ENCODE measurements at places on chromosomes 2 and 18.

- peak; percentile 97 for DNase-seq
Measured at GRCh38 chr18:40258311-40258710, 1696.7 kb upstream of the PIK3C3 start.

- DNase-seq: no peak
Measured at GRCh38 chr2:126876631-126877030, 22.1 kb upstream of the TEX51 start.

- DNase-seq: peak; percentile 35
Measured at GRCh38 chr2:18474700-18475099, 85.8 kb downstream of the RDH14 start.

GRCh38 chr2:201130524-201131186 is 14.7 kb downstream of the CFLAR start:
- DNase-seq: peak; percentile 94

- no peak for DNase-seq
Measured at GRCh38 chr2:145040433-145040832, 520.5 kb upstream of the ZEB2 start.

- DNase-seq: no peak
Measured at GRCh38 chr2:99398303-99398702, 61.1 kb downstream of the EIF5B start.

GRCh38 chr18:74652392-74652988 is 54.8 kb downstream of the ZNF407 start:
- peak; percentile 74 for DNase-seq

- peak; percentile 13 for DNase-seq
Measured at GRCh38 chr18:46019936-46020335, 52.1 kb downstream of the PSTPIP2 start.

- no peak for DNase-seq
Measured at GRCh38 chr2:26273501-26273900, 28.8 kb downstream of the HADHB start.

DNA sequence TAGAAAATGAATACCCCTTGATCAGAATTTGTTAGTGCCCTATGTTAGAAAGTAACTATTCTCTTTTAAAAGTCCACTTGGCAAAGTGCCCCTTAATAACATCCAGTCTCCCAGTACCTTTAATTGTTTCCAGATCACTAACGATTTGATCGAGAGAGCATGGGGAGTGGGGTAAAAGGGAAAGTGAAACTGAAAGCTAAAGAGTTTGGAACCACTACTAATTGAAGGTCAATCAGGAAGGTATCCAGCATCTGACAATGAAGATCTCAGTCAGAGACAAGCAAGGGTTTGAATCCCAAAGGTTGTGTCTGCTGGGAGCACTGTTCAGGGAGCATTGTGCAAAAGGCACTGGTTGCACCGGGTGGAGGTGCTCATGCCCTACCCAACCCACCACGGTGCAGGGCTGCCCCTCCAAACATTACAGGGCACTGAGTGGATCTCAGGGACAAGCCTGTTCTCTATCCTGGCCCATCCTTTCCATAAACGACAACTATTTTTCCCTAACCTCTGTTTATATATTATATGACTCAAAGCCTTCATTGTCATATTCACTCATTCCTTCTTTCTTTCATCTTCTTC is 14.6 kb upstream of the RIT2 start:
- DNase-seq: peak; percentile 22

DNA sequence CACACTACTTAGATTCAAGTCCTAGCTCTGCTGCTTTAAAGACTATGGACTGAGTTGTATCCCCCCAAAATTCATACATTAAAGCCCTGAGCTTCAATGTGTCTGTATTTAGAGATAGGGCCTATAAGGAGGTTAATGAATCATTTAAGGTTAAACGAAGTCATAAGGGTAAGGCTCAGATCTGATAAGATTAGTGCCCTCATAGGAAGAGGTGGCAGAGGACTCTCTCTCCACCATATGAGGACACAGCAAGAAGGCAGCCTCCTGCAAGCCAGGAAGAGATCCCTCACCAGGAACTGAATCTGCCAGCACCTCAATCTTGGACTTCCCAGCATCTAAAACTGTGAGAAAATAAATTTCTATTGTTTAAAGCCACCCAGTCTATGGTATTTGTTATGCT is 3.1 kb upstream of the CYTIP start:
- DNase-seq: no peak

GRCh38 chr2:71704131-71704561 is 250.8 kb downstream of the DYSF start:
- no peak for DNase-seq

DNA sequence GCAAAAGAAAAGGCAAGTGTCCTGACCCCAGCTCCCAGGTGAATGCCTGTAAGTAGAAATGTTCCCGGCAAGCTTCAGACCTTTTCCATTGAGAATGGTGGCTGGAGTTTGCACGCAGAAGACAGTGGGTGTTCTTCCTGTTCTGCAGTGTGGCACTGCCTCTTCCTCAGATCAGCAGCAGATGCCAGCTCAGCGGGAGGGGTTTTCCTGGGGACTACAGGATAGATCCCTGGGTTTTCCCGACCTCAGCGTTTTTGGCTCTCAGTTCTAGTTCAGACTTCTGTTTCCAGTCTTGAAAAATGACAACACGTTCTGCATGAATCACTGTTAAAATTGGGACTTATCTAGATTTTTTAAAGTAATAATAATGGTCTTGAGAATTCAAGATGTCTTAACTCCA is 39.2 kb downstream of the GRHL1 start:
- DNase-seq: no peak

- DNase-seq: peak; percentile 82
Measured at GRCh38 chr18:67766930-67767329, 250.4 kb upstream of the DSEL start.

DNA sequence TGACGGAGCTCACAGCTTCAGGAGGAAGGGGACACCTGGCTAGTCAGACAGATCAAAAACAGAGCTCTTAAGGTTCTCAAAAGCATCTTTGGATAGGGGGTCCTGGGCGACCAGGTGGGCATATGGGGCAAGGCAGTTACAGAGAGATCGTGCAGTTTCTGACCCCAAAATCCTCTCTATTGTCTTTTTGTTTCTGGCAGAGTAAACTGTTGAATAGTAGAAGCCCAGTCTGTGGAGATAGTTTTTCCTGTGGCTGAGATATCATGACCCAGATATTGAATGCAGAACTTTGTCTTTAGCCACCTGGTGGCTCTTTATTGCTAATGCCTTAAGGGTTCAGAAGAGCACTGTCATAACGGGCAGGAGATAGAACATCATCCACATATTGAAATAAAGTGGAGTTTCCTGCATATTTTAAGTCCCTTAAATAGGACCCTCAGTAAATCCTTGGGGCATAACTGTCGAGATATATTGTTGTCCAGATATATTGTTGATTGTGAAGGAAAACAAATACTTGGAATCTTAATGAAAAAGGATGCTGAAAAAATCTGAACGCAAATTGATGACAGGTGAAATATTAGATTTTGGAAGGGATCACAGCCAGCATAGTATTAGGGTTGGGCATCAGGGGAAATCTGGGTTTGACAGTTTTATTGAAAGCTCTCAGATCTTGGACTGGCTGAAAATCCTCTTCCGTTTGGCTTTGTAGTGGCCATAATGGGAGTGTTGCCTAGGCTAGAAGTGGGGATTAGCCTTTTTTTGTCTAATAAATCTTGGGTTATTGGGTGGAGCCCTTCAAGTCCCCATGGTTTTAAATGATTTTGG is 14.1 kb upstream of the ZDBF2 start:
- DNase-seq: peak; percentile 44

- no peak for DNase-seq
Measured at GRCh38 chr2:99554238-99554637, 64.4 kb upstream of the REV1 start.

GRCh38 chr2:64439194-64439593 is 14.8 kb upstream of the LGALSL start:
- no peak for DNase-seq

DNA sequence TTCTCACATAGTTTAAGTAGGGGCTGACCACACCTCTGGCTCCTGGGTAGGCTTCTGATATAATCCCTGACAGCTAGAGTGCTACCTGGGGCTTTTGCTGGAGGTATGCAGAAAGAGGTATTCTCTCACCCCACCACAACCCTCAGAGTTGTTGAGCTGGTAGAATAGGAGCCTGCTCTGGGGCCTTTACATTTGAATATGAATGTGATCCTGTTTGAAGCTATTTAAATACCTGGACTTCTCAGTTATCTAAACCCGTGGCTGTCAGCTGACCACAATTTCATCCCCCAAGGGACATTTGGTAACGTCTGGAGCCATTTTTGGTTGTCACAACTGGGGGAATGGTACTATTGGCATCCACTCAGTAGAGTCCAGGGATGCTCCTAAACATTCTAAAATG is 669.1 kb downstream of the SATB2 start:
- DNase-seq: no peak

DNA sequence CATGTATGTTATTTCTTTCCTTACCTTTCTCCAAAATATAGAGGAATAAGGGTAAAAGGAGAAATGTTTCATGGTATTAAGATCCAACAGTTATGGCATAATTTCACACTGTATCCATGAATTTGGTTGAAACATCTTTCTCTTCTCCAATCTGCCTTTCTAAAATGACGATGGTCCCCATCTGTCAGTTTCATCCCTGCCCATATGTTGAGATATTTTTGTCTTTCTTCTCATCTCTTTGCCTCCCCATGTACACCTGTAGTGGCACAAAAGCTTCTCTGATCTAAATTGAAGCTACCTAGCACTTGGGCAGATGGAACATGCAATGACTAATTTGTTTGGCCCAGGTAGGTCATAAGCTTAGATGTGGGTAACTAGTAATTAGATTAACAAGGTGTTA is 90.7 kb upstream of the LRRTM1 start:
- DNase-seq: no peak

- no peak for DNase-seq
Measured at GRCh38 chr2:237475704-237476141, 11.3 kb upstream of the MLPH start.

- DNase-seq: no peak
Measured at GRCh38 chr18:48915626-48916425, 34.9 kb downstream of the SMAD7 start.

- no peak for DNase-seq
Measured at GRCh38 chr2:23590241-23590869, 205.4 kb downstream of the KLHL29 start.

GRCh38 chr2:201558665-201559064 is 84.6 kb downstream of the TMEM237 start:
- DNase-seq: no peak

- no peak for DNase-seq
Measured at GRCh38 chr2:120285056-120285455, 32.4 kb downstream of the RALB start.

GRCh38 chr2:229852565-229852964 is 69.2 kb downstream of the TRIP12 start:
- peak; percentile 74 for DNase-seq

- DNase-seq: peak; percentile 44
Measured at GRCh38 chr2:215002500-215002899, 135.9 kb downstream of the ABCA12 start.

DNA sequence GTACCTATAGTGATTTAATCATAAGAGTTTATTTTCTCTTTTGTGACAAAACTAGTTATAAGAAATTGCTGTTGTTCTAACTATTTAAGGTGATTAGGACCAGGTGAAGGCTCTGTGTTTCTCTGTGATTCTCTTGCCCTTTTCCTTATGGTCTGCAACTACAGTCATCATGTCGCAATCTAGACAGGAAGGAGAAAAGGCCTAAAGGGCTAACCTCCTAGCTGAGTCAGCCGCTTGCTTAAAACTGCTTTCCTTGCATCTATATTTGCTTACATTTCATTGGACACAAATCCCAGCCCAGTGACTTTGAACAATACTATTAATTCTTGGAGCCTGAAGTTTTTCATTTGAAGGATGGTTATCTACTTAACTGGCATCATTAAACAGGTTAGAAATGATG is 93.1 kb downstream of the PIK3C3 start:
- peak; percentile 90 for DNase-seq

GRCh38 chr2:212428681-212429478 is 109.7 kb downstream of the ERBB4 start:
- DNase-seq: no peak

- DNase-seq: no peak
Measured at GRCh38 chr2:178723786-178724346, 83.4 kb downstream of the TTN start.

GRCh38 chr2:58054264-58054663 is 7.7 kb downstream of the VRK2 start:
- peak; percentile 13 for DNase-seq

GRCh38 chr2:61125123-61125710 is 36.8 kb upstream of the C2orf74 start:
- no peak for DNase-seq

GRCh38 chr2:72001937-72002690 is 145.5 kb downstream of the CYP26B1 start:
- no peak for DNase-seq

DNA sequence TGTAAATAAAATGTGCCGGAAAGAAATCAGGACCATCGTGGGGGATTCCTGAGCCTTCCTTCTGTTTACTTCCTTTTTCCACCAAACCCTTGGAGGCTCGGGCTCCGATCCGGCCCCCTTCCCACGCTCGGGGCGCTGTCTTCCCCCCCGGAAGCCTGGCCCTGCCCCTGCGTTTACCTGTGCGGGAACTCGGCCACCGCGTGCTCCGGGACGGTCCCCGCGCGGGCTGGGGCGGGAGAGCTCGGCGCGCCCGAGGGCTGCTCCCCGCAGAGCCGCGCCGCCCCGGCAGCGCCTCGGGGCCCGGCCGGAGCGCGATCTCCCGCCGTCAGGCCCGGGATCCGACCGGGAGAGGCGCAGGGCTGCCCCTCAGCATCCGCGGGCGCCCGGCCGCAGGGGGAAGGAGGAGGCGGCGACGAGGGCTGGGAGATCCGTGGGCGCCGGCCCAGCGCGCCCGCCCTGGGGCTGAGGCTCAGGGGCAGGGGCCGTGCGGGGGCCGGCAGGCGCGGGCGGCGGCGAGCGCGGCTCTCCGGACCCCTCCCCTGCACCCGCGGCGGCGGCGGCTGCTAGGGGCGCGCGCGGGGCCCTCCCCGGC is 435 bp downstream of the ADCY3 start:
- DNase-seq: peak; percentile 11

DNA sequence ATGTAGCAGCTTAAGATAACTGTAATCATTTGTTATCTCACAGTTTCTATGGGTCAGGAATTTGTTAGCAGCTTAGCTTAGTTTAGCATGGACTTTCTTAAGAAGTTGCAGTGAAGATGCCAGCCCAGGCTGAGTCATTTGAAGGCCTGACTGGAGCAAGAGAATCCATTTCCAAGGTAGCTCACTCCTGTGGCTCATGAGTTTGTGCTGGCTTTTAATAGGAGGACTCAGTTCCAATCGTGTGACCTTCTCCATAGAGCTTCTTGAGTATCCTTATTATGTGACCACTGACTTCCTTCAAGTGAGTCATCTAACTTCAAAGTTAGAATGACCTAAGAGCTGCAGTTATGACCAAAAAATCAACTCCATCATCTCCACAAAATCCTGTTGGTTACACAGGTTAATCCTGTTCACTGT is 1.4 kb downstream of the GPATCH11 start:
- DNase-seq: peak; percentile 83
